ENCODE measurements at places on chromosomes 7 and 10.

GRCh38 chr10:117226813-117227451 is 14.0 kb upstream of the SLC18A2 start:
- DNase-seq: peak; percentile 40

DNA sequence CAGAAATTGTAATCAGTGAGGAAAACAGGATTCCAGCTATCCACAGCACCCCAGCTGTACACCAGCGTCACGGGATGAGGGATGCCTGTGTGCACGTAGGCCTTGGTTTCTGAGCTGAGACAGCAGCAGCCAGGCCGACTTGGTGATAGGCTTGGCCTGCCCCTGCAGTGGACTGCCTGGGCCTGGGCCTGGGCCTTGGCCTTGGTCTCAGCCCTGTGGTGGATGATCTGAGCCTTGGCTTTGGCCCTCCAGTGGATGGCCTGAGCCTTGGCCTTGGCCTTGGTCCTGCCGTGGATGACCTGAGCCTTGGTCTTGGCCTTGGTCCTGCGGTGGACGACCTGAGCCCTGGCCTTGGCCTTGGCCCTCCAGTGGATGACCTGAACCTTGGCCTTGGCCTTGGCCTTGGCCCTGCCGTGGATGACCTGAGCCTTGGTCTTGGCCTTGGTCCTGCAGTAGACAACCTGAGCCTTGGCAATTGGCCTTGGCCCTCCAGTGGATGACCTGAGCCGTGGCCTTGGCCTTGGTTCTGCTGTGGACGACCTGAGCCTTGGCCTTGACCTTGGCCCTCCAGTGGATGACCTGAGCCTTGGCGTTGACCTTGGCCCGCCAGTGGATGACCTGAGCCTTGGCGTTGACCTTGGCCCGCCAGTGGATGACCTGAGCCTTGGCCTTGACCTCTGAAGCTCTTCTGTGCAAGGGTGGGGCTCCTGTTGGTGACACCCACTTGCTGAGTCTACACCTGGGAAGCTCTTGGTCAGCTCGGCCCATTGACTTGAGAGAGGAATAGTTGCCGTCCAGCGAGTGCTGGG is 93.8 kb downstream of the CUX1 start:
- DNase-seq: no peak

GRCh38 chr7:141122736-141123135 is 48.9 kb downstream of the TMEM178B start:
- no peak for DNase-seq

- peak; percentile 78 for DNase-seq
These were observed 74.4 kb upstream of the PAX2 start for GRCh38 chr10:100670828-100671479.

DNA sequence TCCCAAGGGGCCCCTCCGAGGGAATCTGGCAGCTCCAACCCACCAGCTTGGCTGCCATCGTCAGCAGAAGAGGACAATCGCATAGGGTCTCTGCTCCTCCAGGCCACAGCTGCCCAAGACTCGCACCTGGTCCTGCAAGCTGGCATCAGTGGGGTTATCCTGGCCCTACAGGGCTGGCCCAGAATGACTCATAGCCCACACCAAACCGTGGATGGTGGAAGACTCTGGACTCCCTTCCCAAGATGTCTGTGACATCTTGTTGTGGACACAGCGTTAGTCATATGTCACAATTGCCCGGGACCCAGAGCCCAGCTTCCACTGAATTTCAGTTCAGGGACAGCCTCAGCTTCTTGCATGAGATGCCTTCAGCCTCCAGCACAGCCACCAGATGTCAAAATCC is 91.5 kb upstream of the CUX1 start:
- DNase-seq: no peak

GRCh38 chr7:154907651-154908620 is 95.0 kb downstream of the PAXIP1 start:
- no peak for DNase-seq

DNA sequence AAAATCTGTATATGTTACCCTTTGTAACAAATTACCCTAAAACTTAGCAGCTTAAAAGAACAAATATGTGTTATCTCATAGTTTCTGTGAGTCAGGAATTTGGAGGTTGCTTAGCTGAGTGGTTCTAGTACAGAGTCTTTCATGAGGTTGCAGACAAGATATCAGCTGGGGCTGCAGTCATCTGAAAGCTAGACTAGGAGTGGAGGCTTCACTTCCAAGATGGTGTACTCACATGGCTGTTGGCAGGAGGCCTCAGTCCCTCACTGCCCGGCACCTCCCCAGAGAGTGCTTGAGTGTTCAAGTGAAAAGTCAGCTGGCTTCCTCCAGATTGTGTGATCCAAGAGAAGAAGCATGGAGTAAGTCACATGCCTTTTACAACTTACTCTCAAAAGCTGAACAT is 16.9 kb upstream of the GGCT start:
- no peak for DNase-seq

- DNase-seq: no peak
These were observed 21.5 kb downstream of the SH3PXD2A start for GRCh38 chr10:103833731-103834365.

DNA sequence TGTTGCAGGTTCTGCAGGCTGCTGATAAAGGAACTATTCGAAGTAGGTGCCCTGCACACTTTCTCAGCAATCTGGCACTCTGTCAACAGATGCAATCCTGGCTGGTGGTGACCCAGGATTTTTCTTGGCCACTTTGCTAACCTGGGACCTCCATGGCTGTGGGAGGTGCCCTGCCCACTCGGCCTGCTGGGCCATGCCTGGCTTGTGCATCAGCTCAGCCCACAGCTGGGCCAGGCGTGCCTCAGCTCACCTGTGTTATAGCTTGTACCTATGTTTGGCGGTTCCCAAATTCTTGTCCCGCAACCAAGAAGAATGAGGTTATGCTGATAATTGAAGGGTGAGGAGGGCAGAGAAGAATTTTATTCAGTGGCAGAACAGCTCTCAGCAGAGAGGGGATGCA is 141.7 kb downstream of the NPY start:
- no peak for DNase-seq

GRCh38 chr10:61160253-61160652 is 216.3 kb upstream of the RHOBTB1 start:
- no peak for DNase-seq

- DNase-seq: no peak
These were observed 198.4 kb upstream of the KIAA1217 start for GRCh38 chr10:24010436-24010970.

GRCh38 chr10:11407939-11408338 is 203.5 kb downstream of the USP6NL start:
- no peak for DNase-seq

DNA sequence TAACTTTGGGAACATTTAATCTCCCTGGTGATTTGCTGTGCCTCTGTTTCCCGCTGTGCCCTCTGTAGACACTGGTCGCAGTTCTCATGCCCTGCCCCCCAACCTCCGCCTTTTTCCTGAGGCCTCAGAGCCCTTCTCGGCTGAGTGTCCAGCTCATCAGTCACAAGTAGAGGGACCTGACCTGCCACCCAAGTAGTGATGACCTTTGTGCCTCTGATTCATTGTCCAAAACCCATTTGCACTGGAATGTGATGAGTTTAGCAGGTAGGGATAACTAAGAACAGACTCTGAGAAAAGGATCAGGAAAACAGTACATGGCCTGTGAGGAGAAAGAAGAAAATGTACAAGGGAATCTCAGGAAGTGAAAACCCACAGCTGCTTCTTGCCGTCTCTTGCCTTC is 58.8 kb downstream of the LANCL2 start:
- no peak for DNase-seq

DNA sequence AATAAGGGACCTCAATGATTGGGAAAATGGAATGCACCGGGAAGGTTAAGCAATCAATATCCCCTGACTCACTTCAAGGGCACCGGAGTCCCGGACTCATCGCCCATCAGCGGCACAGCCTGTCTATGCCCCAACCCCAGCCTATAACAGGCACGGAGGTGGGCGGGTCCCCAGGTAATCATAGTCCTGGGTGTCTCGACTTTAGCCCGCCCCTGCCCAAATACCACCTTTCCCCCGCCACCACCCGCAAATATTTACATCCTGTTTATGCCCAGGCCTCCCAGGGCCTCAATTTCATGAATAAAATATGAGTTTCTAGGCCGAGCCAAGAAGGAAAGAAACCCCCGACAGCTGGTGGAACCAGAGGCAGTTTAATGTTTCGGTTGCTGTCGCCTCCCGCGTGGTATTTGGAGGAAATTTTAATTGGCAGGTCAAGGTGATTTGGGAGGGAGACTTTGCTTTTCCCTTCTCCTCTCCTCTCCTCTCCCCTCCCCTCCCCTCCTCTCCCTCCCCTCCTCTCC is 15.6 kb upstream of the RFC2 start:
- DNase-seq: peak; percentile 79

GRCh38 chr7:1966631-1967200 is 266.0 kb downstream of the MAD1L1 start:
- DNase-seq: no peak

DNA sequence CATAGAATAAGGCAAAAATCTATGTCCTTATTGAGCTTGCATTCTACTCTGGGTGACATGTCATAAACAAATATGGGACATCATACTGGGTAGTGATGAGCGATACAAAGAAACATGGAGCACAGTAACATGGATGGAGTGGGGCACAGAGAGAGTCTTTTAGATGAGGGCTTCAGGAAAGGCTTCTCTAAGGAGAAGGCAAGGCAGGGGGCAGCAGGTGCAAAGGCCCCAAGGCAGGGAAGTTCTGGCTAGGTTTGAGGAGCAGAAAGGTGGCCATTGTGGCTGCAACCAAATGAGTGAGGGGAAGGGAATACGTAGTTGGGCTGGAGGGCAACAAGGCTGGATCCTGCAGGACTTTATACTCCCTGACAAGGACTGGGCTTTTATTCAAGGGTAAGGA is 211.4 kb downstream of the HERPUD2 start:
- no peak for DNase-seq

DNA sequence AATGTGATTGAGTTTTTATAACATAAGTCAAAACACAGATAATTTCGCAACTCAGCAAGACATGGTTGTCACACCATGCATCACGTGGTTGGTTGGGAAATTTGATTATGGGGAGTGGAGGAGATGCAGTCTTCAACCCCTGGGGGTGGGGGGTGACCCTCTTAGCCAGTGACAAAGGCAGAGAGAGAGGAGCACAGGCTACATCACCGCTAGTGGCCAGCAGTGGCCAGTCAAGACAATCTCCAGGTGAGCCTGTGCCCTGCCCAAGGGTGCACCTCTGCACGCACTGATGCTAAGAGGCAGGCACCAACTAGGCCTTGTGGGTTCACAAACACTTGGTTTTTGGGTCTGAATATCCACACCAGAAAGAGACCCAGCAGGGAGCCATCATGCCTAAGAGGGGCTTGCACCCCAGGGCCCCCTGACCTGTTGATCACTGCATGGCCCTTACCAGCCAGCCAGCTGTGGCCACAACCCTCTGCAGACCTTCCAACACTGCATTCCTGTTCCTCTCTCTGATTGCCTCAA is 244.4 kb downstream of the FANK1 start:
- no peak for DNase-seq

DNA sequence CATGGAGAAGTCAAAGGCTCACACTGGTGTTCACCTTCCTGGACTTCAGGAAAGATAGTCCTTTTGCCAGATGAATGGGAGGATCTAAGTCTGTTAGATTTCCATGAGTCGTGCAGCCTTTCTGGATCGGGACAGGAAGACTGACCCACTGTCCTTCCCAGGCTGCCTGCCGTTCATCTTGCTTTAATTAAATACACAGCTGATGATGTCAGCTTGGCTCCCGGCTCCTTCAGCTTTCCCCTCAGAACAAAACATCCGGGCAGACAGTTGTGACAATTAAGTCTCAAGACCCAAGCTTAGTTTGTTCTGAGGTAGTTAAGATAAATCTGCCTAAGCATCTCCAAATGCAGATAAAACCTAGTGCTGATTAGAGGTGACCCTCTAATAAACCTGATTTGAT is 58.6 kb downstream of the AUTS2 start:
- no peak for DNase-seq

GRCh38 chr10:37390926-37391325 is 265.5 kb downstream of the ANKRD30A start:
- no peak for DNase-seq

DNA sequence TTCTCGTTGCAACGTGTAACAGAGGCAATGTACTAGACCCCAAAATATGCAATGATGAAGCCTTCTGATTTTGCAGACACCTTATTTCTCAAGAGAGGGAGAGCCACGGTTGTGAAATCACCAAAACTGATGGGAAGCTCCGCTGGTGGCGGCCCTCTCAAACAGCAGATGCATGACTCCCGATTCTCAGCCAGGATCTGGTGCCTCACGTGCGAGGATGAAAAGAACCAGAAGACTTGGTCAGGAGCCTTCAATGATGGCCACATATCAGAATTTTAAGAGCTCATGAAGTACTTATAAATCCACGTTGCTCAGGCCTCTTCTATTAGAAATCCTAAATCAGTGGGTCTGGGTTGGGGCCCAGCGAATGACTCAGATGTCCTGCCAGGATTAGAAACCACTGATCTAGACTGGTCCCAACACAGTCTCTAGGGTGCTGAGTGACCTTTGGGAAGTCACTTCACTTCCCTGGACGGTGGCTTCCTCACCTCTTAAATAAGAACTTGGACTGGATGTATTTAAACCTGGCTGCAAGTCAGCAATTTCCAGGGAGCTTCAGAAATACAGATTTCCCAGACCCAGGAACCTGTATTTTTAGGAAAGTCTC is 41.9 kb upstream of the FAM180A start:
- DNase-seq: no peak

Data from germinal center (tissue), 1 donor.